ENCODE measurements at places on chromosomes 4 and X.
A peak's percentile ranks its signal among the peaks of the same experiment; 100 is the strongest.

GRCh38 chr4:165312506-165312905 is 15.0 kb upstream of the MSMO1 start:
- DNase-seq: no peak

DNA sequence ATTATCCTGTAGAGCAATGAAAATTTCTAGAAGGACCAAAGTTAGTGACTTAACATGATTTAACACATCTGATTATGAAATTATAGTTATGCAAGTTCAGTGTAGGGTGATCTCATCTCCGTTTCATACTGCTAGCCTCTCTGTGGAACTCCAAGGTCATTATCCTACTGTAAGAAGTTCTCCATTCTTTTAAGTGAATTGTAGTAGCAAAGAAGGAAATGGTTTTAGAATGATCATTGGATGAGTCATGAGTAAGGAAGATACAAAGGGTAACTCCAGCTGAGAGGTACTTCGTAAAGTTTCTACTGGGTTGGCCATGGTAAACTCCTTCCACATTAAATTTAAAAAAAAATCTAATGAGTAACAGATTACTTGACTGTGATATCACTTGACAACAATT is 215.0 kb upstream of the GIMD1 start:
- DNase-seq: peak; percentile 97

GRCh38 chrX:1526565-1526964 is 10.4 kb downstream of the P2RY8 start:
- no peak for DNase-seq

DNA sequence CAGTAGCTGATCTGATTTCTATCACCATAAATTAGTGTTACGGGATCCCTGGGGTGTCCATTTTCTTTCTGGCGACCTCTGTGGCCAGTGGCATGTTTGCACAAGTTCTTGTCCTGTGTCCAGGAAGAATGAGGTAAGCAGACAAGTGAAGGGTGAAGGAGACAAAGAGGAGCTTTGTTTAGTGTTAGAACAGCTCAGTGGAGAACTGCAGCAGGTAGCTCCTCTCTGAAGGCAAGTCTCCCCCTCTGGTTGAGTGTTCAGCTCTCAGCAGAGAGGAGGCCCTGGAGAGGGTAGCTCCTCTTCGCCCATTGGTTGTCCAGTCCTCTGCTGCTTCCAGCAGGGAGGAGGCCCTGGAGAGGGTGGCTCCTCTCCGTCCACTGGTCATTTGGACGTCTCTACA is 47.2 kb downstream of the DMP1 start:
- no peak for DNase-seq

GRCh38 chrX:38636949-38637819 is 75.8 kb downstream of the TSPAN7 start:
- DNase-seq: no peak

GRCh38 chrX:125953814-125954213 is 212.3 kb downstream of the DCAF12L2 start:
- no peak for DNase-seq

GRCh38 chr4:124206779-124207605 is 505.5 kb downstream of the ANKRD50 start:
- no peak for DNase-seq

- no peak for DNase-seq
Observed at GRCh38 chr4:152190907-152191306, 345.0 kb downstream of the FBXW7 start.

GRCh38 chr4:15562114-15562513 is 92.4 kb downstream of the CC2D2A start:
- DNase-seq: no peak

DNA sequence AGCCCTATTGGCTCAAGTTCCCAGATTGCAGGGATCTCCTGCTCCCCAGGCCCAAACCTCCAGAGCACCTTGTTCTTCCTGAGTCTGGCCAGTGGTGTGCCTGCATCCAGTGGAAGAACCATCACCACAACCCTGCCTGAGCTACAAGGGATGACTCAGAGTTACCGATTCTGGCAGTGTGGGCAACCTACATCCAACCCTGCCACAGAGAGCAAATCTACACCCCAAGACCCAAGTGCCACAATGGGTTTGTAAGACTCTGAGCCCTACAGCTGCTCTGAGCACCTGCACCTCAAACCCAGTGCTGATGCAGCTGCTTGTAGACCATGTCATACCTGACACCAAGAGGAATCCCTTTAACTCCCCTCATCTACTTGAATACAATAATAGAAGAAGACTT is 110.0 kb downstream of the SOWAHB start:
- peak; percentile 23 for DNase-seq

DNA sequence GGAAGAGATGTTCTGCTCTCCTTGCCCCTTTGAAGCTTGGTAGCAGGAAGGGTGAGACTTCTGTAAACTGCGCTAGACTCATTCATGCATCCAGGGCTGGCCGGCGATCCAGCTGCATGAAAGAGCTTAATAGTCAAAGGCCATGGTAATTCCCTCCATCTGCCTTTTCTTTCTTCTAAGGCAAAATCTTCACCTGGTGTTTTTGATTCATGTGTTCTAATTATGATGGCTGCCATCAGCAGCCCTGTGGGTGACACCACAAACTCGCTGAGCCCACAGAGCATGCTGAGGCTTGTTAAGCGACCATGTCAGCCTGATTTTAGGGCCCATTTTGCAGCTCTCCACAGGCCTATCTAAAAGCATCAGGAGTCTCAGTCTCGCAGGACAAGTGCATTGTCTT is 450.1 kb upstream of the TENM3 start:
- no peak for DNase-seq

- DNase-seq: no peak
Observed at GRCh38 chr4:8855818-8856245, 15.8 kb downstream of the HMX1 start.

DNA sequence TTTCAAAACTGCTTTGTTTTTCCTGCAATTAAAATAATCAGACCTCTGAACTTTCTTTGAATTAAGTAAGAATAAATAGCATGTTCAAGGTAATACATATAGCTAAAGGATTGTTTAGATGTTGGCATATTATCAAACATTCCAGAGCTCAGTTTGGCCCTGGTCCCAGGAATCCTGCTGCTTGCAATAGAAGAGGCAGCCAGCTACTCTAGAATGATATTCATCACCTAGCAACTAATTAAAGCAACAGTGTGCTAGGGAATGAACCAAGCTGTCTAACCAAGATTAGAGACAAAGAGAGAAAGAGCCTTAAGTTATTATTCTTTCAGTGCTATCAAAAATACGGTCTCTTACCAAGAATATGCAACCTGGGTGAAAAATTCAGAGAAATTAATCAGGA is 460.9 kb downstream of the GABRG1 start:
- no peak for DNase-seq

GRCh38 chrX:97334850-97335249 is 451.1 kb downstream of the RPA4 start:
- peak; percentile 43 for DNase-seq

- DNase-seq: no peak
Observed at GRCh38 chr4:78331965-78332364, 219.6 kb upstream of the ANXA3 start.

Measured in MV-4-11 (cell line).